Fibroblast of villous mesenchyme (primary cell): ENCODE measurements at places on chromosomes 6 and 20.
A peak's percentile ranks its signal among the peaks of the same experiment; 100 is the strongest.

DNA sequence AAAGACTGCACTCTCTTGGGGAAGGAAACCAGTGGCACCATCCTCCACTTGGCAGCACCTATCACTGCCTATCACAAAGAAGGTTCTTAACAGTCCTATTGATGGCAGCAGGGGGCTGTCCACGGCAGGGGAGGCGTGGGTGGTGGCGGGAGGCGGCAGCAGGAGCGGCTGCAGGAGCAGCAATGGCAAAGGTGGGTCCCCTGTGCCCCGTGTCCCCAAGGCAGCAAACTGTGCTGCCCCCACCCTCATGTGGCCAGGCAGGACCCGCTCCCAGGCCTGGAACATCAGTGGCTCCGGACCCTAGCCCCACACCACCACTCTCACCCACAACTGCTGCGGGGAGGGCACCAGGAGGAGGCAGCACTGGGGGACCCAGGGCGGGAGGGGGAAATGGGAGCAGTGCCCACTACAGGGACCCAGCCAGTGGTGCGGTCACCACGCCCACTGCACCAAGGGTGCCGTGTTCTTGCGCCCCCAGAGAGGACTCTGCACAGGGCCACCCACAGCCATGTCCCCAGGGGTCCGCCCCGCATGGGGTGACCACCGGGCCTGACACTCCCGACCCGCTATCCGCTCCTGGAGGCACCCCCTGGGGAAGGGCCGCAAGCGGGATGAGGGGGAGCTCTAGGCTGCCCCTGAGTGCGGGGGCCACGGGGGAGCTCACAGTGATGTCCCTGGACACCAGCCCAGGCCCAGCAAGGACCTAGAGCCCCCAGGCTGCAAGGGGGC lies 54.6 kb downstream of the GMDS start:
- no peak for DNase-seq

DNA sequence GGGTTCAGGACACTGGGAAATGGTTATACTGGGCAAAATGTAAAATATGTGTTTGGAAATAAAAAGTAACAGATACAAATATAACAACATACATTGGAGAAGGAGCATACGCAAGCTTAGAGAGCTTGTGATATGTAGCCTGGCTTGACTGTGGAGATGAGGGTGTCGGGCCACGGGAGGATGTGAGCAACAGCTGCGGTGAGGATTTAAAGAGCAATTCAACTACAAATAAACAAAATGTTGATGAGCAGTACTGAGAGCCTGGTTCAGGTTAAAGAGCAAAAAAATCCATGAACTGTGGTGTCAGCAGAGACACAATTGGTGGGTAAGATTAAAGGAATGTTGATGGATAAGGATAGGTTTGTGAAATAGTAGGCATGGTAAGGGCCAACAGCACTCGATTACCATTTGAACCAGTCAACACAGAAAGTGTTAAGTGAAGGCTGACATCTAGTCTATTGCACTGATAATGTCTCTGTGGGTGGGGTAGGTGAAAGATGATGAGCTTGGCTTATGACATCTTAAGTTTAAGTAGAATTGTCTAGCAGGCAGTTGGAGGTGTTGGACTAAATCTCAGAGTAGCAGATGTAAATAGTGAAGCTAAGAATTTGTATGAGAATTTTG lies 723.2 kb downstream of the EPM2A start:
- no peak for DNase-seq

GRCh38 chr6:72653026-72653425 lies 31.2 kb downstream of the KCNQ5 start:
- no peak for DNase-seq

DNA sequence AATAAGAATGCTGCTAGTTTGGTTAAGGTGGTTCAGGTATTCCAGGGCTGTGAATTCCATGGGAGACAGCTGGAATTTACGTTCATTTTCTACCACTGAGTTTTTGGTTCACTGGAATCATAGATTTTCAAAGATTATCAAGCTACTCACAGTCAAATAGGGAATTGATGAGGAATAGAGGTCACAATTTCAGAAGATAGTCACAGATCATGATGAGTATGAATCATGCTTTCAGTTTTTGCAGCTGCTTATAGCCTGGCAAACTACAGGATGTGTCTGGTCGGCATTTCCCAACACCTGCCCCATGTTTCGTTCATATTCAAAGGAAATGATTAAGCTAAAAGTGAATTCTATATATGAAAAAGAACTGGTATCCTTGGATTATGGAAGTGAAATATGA lies 58.7 kb downstream of the BCKDHB start:
- DNase-seq, result peak; percentile 56
